Common myeloid progenitor, CD34-positive (primary cell): ENCODE measurements at places on chromosomes 3 and 15.

GRCh38 chr3:142507241-142507640, 59.4 kb upstream of the XRN1 start:
- DNase-seq: no peak

DNA sequence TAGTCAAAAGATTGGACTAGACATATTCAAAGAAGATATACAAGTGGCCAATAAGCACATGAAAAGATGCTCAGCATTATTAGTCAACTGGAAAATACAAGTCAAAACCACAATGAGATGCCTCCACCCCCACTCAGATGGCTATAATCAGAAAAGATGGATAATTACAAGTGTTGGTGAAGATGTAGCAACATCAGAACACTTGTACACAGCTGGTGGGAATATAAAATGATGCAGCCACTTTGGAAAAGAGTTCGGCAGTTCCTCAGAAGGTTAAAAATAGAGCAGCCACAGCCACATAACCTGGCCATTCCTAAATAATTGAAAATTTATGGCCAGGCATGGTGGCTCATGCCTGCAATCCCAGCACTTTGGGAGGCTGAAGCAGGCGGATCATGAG, 38.4 kb downstream of the HEG1 start:
- DNase-seq: no peak

GRCh38 chr3:102643546-102643945, 208.7 kb downstream of the ZPLD1 start:
- no peak for DNase-seq

DNA sequence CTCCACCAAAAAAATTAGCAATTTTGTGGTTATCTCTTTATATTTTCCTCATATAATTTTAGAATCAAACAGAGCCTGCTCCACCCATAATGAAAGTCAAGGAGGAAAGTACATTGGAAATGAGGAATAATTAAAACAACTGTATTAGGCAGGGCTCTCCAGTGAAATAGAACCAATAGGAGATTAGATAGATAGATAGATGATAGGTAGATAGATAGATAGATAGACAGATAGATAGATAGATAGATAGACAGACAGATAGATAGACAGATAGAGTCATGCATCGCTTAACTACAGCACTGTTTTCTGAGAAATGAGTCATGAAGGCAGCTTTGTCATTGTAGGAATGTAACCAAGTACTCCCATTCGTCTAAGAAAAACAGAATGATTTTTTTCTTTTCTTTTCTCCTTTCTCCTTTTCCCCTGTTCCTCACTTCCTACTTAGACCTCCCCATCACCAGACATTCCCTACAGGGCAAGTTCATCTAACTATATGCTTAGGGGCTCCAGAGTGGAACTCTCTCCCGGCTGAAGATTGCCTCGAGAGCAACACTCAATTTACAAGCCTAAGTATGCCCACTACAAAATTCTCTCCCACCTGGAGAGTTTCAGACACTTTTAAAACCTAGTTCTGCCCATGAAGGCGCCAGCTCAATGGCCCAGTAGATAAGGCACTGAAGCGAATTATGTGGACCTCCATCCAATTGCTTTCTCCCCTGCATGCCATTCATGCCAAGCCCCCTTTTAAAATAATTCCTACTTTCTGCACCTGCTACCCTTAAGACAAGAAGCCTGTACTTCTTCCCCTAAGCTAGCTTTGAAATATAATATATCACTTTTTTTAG, 53.3 kb upstream of the LIPC start:
- DNase-seq: no peak

GRCh38 chr3:2156244-2156847, 57.7 kb downstream of the CNTN4 start:
- peak; percentile 21 for DNase-seq

DNA sequence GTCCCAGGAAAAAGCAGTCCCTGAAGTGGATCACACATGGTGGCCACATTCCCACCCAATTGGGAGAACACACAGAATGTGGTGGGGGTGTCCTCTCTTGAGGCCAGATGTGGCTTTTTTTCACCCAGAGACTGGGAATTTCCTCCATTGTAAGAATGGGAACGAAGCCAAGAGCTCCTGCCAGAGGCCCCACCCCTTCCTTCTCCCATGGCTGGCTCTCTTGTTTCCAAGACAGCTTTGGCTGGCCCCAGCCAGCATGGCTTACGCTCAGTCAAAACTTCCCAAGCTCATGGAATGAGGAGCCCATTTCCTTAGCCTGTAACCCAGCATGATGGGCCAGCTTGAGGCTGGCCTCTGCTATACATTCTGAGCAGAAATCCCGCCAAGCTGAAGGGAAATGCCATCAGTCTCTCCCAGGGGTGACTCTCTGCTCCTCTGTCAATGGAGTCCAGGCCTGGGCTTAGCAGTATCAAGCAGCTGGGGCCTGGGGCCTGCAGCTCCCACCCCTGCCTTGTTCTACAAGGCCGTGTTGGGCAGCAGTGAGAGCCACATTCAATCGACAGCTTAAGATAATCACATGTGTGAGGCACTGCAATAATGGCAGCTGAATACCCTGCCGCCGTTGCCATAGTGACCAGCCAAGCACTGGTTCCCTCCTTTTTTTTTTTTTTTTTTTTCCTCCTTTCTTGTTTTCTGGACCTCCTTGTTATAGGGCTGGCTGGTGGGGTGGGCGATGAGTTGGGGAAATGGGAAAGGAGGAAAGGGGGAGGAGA, 142.4 kb downstream of the EPHB1 start:
- DNase-seq: no peak

- no peak for DNase-seq
Measured at GRCh38 chr3:64918989-64919388, 231.2 kb upstream of the ADAMTS9 start.

- DNase-seq: no peak
Measured at GRCh38 chr15:96274698-96275097, 55.8 kb upstream of the NR2F2 start.

GRCh38 chr15:30928076-30928475, 24.4 kb downstream of the FAN1 start:
- DNase-seq: no peak

DNA sequence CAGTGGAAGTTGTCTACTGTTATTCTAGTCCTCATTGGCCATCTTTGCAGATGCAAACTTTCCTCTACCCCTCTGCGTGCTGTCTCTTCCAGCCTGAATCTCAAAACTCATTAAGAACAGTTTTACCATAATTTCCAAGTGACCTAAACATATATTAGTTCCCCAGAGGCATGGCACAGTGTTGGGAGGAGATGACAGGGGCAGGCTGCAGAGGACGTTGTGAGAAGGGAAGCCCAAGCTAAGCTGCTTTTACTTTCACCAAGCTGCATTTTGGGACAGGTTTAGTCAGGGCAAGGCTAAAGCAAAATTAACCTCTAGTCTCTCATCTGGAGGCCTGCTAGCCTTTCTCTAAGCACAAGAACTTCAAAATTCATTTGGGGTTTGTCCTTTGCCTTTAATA, 318.6 kb upstream of the SATB1 start:
- DNase-seq: no peak

DNA sequence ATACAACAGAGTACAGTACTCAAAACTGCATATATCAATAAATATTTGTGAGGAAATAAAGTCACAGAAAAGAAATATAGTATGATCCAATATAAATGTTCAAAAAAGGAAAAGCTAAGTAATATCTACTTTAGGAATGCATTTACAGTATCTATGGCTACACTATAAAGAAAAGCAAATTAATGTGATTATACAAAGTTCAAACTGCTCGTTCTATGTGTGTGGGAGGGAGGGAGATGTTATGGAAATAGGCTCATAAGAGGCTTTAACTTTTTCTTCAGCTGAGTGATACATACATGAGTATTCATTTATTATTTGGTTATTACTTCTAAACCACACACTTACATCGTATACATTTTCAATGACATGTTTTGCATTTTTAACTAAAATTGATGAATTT, 377.7 kb upstream of the AGTR1 start:
- no peak for DNase-seq

- DNase-seq: no peak
Measured at GRCh38 chr3:9791790-9792404, 376 bp downstream of the TADA3 start.
